ENCODE measurements at places on chromosomes 16 and 17.

GRCh38 chr16:88941913-88942909 is 34.8 kb downstream of the CBFA2T3 start:
- H3K27ac ChIP-seq: no peak overlapping the region
- DNase-seq: no peak
- H3K36me3 ChIP-seq: no peaks in the 10 kb centered on the region
- no peaks in the 10 kb centered on the region for H3K27me3 ChIP-seq
- H3K4me1 ChIP-seq: peaks cover 6% of the 10 kb centered on the region

GRCh38 chr17:48240122-48240521 is 132.6 kb downstream of the SNX11 start:
- H3K36me3 ChIP-seq: no peaks in the 10 kb centered on the region
- peaks cover 58% of the 10 kb centered on the region for H3K4me1 ChIP-seq
- peak overlapping the region; percentile 80 for H3K4me3 ChIP-seq
- no peak for DNase-seq
- H3K27me3 ChIP-seq: no peaks in the 10 kb centered on the region

DNA sequence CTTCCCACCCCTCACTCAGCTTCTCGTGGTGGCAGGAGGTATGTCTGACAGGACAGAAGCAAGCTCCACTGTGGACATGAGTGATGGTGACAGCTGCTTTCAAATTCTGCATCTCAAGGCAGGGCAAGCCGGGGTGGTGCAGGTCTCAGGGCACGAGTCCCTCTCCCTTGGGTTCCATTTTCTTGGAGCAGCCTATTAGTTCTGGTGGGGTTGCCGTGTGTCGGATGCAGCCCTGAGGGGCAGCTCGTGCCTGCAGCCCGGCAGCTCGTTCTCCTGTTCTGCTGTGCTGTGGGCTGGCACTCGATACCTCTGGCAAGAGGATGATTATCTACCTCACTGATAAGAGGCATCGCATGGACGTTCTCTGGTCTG is 16.5 kb upstream of the CLEC18C start:
- no peaks in the 10 kb centered on the region for H3K4me1 ChIP-seq
- peaks cover 30% of the 10 kb centered on the region for H3K36me3 ChIP-seq
- H3K27ac ChIP-seq: no peak overlapping the region
- no peak overlapping the region for H3K4me3 ChIP-seq
- no peaks in the 10 kb centered on the region for H3K27me3 ChIP-seq

GRCh38 chr17:13792314-13792713 is 190.6 kb upstream of the HS3ST3A1 start:
- no peaks in the 10 kb centered on the region for H3K36me3 ChIP-seq
- no peak overlapping the region for H3K4me3 ChIP-seq
- no peaks in the 10 kb centered on the region for H3K4me1 ChIP-seq
- H3K27me3 ChIP-seq: no peaks in the 10 kb centered on the region

DNA sequence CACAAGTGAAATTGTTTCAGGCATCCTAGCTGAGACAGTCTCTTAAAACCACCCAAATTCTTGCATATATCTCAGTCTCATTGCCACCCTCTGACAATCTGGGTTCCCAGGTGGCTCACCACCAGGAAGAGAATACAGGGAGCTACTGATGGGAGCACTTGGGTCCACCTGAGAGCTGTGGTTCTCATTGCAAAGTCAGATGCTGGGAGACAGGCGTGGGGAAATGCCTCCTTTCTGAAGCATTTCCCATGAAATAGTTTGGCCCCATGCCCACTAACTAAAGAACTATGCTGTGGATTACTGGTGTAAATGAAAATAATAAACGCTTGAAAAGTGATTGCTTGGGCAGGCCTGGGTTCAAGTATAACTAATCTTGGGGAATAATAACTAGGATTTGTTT is 70.3 kb downstream of the CMC2 start:
- H3K27me3 ChIP-seq: peaks cover 43% of the 10 kb centered on the region
- H3K4me3 ChIP-seq: no peak overlapping the region
- no peak overlapping the region for H3K27ac ChIP-seq
- peaks cover 9% of the 10 kb centered on the region for H3K4me1 ChIP-seq
- DNase-seq: no peak
- no peaks in the 10 kb centered on the region for H3K36me3 ChIP-seq

DNA sequence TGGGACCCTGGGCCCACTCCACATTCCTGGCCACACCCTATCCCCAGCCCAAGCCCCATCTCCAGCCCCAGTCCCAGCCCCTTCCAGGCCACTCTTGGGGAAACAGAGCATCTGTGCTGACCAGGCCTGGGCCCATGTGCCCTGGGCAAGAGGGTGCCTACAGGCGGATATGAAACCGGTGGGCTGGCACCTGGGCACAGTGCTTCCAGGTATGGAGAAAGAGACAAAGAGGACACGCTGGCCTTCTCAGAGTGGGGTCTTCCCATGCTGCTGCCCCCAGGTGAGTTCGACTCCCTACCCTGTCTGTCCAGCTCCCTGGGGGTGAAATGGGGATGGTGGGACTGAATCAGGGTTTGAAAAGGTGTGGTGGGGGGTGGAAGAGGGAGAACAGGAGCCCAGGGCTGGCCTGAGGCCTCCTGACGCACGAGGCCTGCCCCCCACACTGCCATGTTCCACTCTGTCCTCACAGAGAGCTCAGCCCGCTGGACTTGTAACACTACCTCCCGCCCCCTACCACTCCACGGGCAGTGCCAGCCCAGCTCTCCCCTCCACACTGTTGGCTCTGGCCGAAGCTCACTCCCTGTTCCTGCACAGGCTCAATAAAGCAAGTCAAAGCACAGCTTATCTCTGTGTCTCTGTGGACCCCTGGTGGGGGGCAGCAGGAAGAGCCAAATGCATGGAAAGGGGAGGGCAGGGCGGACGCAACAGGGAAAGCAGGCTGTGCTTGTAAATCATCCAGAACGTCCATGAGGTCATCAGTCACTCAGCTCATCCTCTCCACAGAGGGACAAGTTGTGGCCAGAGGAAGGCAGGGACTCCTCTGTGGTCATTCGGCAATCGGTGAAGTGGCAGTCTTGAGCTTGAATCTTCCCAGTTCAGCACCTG is 71.1 kb upstream of the TMEM97 start:
- no peak overlapping the region for H3K27ac ChIP-seq
- H3K27me3 ChIP-seq: peaks cover 11% of the 10 kb centered on the region
- no peaks in the 10 kb centered on the region for H3K36me3 ChIP-seq
- no peak overlapping the region for H3K4me3 ChIP-seq
- H3K4me1 ChIP-seq: peaks cover 3% of the 10 kb centered on the region

DNA sequence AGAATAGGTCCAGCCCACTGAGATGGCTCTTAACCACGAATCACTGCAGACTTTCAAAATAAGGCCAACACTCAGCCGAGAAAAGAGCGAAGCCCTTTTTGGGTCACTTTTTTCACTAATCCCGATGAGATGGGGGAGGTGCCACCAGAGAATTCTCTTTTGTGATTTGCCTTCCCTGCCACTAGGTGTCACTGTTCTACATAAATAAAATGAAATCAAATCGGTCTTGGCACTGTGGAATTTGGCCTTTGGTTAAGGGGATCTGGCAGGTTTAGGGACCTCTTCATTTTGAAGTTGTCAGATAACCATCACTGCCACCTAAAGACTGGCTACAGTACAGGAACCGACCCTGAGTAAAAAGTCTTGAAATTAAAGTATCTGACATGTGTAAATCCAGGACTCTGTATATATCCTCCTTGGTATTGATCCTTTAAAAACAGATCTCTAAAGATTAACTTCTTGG is 147.0 kb downstream of the HS3ST4 start:
- H3K4me1 ChIP-seq: peaks cover 3% of the 10 kb centered on the region
- H3K36me3 ChIP-seq: no peaks in the 10 kb centered on the region
- no peak overlapping the region for H3K4me3 ChIP-seq
- no peak overlapping the region for H3K27ac ChIP-seq
- no peak for DNase-seq

GRCh38 chr16:66028510-66029216 is 337.8 kb upstream of the CDH5 start:
- no peak for DNase-seq
- H3K4me3 ChIP-seq: no peak overlapping the region
- H3K36me3 ChIP-seq: no peaks in the 10 kb centered on the region
- no peaks in the 10 kb centered on the region for H3K4me1 ChIP-seq
- H3K27me3 ChIP-seq: no peaks in the 10 kb centered on the region

- H3K4me1 ChIP-seq: no peaks in the 10 kb centered on the region
- H3K27me3 ChIP-seq: peaks cover 32% of the 10 kb centered on the region
- no peak for DNase-seq
- H3K4me3 ChIP-seq: no peak overlapping the region
- no peak overlapping the region for H3K27ac ChIP-seq
- H3K36me3 ChIP-seq: no peaks in the 10 kb centered on the region
Measured at GRCh38 chr17:34596920-34597319, 17.5 kb downstream of the TMEM132E start.

- H3K36me3 ChIP-seq: no peaks in the 10 kb centered on the region
- peaks cover 23% of the 10 kb centered on the region for H3K27me3 ChIP-seq
- DNase-seq: peak; percentile 74
- H3K27ac ChIP-seq: no peak overlapping the region
- H3K4me3 ChIP-seq: no peak overlapping the region
- peaks cover 6% of the 10 kb centered on the region for H3K4me1 ChIP-seq
Measured at GRCh38 chr17:79741751-79742588, 11.2 kb downstream of the ENPP7 start.

GRCh38 chr17:43477832-43478634 is 5.7 kb upstream of the DHX8 start:
- H3K4me3 ChIP-seq: no peak overlapping the region
- no peak overlapping the region for H3K27ac ChIP-seq
- peaks cover 3% of the 10 kb centered on the region for H3K27me3 ChIP-seq
- no peaks in the 10 kb centered on the region for H3K36me3 ChIP-seq
- DNase-seq: no peak
- no peaks in the 10 kb centered on the region for H3K4me1 ChIP-seq

GRCh38 chr16:53024045-53024444 is 28.7 kb downstream of the CHD9NB start:
- DNase-seq: no peak
- no peak overlapping the region for H3K27ac ChIP-seq
- H3K27me3 ChIP-seq: no peaks in the 10 kb centered on the region

DNA sequence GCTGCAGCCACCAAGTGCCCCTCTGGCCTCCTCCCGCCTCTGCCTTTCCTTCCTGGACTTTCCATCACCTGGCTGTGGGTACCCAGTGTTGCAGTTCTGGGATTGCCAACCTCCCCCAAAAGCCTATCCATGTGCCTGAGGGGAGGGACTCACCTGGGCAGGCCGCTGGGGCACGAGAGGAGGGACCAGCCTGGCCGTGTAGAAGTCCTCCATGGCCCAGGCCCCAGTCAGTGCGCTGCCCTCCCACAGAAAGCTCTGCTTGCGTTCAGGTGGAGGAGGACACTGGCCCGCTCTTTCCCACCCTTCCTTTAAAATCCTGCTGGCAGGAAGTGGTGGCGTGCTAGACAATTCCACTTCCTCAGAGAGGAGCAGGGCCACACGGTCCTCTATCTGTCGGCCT is 14.2 kb downstream of the SLX4 start:
- H3K27ac ChIP-seq: no peak overlapping the region
- no peak overlapping the region for H3K4me3 ChIP-seq
- no peaks in the 10 kb centered on the region for H3K27me3 ChIP-seq
- no peak for DNase-seq
- peaks cover 10% of the 10 kb centered on the region for H3K36me3 ChIP-seq
- H3K4me1 ChIP-seq: peaks cover 10% of the 10 kb centered on the region

GRCh38 chr16:75227361-75228142 is 8.8 kb downstream of the CTRB1 start:
- DNase-seq: no peak
- no peak overlapping the region for H3K27ac ChIP-seq
- no peaks in the 10 kb centered on the region for H3K36me3 ChIP-seq
- no peaks in the 10 kb centered on the region for H3K27me3 ChIP-seq

DNA sequence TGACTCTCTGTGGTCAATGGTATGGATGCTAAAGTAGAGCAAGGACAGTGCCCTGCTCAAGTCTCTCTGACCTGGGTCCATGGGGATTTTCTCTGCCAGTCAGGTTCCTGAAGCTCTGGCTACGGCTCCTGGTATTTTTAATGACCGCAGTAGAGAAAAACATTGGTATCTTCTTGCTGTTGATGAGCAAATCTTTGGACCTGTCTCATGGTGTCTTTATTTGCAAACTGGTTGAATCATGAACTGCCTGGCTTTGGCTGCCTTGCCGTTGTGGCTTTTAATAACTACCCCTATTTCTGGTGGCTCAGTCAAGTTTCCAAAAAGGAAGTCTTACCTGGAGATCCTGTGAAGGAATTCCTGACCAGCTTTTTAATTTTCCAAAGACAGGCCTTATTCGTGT is 8.7 kb downstream of the FAM234A start:
- no peak for DNase-seq
- peaks cover 11% of the 10 kb centered on the region for H3K4me1 ChIP-seq
- no peak overlapping the region for H3K27ac ChIP-seq
- H3K36me3 ChIP-seq: no peaks in the 10 kb centered on the region
- H3K27me3 ChIP-seq: no peaks in the 10 kb centered on the region

GRCh38 chr16:29650771-29651170 is 12.3 kb upstream of the SPN start:
- H3K36me3 ChIP-seq: no peaks in the 10 kb centered on the region
- DNase-seq: no peak
- H3K4me1 ChIP-seq: peaks cover 15% of the 10 kb centered on the region
- no peak overlapping the region for H3K27ac ChIP-seq
- no peaks in the 10 kb centered on the region for H3K27me3 ChIP-seq

DNA sequence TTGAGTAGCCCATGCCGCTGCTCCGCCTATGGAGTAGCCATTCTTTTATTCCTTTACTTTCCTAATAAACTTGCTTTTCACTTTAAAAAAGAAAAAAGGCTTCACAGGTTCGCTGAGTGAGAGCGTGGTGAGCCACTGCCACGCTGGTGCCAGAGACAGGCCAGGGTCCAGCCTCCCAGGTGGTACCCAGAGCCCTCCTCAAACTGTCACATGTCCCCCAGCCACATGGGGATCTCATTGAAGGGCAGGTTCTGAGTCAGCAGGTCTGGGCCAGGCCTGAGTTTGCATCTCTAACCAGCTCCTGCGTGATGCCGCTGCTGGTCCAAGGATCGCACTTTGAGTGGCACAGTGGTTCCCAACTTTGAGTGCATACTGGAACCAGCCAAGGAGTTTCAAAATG is 36.2 kb downstream of the RBFOX3 start:
- H3K27ac ChIP-seq: no peak overlapping the region
- no peaks in the 10 kb centered on the region for H3K4me1 ChIP-seq

GRCh38 chr17:66610361-66611133 is 224.4 kb upstream of the CACNG5 start:
- peak overlapping the region; percentile 1 for H3K4me3 ChIP-seq
- peaks cover 21% of the 10 kb centered on the region for H3K36me3 ChIP-seq
- no peaks in the 10 kb centered on the region for H3K27me3 ChIP-seq
- peak overlapping the region; percentile 70 for H3K27ac ChIP-seq
- H3K4me1 ChIP-seq: peaks cover 6% of the 10 kb centered on the region

DNA sequence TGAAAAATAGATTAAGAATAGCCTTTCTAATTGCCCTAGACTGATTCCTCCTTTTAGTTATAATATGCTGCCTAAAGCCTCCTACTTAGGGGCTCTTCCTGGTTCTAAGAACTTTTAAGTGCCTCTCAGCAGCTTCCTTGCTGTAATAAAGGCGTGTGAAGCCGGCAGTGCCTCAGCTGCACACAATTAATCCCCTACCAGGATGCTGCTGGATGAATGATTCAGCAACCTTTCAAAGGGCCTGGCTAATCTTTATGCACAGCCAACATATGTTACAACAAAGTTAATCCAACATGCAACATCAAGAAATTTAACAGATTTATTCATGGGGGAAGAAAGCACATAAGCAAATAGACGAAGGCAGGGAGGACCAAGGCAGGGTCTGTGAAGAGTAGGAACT is 145.2 kb downstream of the PMP22 start:
- no peaks in the 10 kb centered on the region for H3K4me1 ChIP-seq
- peaks cover 8% of the 10 kb centered on the region for H3K27me3 ChIP-seq
- no peaks in the 10 kb centered on the region for H3K36me3 ChIP-seq
- DNase-seq: no peak
- H3K4me3 ChIP-seq: no peak overlapping the region
- H3K27ac ChIP-seq: no peak overlapping the region
